ENCODE measurements at places on chromosomes 13 and 19.

DNA sequence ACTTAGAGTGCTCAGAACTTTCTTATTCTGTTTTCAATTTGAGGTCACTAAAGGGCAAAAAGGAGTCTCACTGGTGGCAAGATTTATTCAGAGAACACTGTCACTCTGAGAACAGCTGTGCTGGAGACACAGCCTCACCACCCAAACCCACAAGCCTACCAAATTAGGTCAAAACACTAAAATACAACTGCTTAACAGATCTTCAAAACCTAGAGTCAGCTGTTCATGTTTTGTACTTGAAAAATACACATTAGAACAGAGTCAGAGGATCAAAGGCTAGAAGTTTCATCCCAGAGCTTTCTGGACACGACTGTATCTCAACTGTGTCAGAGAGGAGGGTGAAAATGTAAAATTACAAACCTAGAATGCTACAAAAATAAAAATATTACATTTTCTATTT is 89.3 kb downstream of the MIPEP start:
- peak; percentile 10 for DNase-seq

DNA sequence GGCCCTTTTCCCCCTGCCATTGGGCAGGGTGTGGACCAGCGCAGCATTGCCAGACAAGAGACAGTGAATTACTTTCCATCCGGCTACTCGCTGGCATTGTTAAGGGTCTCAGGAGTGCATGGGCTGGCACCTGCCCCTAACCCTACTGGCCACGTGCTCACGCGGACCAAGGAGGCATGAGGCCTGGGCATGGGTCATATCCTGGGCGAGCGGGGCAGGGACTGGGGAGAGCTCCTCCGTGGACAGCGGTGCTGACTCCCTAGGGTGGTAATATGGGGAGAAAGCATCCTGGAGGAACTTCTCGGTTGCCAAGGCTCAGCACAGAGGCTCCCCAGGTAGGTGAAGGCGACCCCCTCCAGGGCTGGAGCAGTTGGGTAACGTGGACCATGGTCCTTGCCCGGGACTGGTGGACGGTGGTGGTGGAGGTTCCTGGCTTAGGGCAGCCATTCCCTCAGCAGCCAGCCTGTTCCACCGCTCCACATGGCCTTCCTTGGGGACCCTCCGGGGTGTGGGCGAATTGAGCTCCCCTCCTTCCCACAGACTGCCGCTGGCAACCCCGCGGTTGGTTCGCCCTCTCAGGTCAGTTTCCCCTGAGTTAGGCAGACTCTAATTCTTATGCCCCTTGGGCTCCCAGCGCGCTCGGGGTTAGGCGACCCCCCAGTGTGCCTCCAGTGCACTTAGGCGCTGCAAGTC is 465.1 kb downstream of the SLITRK5 start:
- DNase-seq: no peak

DNA sequence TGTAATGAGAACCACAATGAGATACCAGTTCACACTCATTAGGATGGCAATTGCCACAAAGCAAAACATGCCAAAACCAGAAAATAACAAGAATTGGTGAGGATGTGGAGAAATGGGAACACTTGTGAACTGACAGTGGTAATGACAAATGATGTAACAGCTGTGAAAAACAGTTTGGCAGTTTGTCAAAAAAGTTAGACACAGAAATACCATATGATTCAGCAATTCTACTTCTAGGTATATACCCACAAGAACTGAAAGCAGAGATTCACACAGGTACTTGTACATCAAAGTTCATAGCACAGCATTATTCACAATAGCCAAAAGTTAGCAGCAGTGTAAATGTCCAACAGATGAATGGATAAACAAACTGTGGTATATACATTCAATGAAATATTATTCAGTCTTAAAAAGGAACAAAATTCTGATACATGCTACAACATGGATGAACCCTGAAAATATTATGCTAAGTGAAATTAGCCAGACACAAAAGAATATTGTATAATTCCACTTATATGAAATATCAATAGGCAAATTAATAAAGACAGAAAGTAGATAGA is 96.5 kb downstream of the UGGT2 start:
- no peak for DNase-seq

DNA sequence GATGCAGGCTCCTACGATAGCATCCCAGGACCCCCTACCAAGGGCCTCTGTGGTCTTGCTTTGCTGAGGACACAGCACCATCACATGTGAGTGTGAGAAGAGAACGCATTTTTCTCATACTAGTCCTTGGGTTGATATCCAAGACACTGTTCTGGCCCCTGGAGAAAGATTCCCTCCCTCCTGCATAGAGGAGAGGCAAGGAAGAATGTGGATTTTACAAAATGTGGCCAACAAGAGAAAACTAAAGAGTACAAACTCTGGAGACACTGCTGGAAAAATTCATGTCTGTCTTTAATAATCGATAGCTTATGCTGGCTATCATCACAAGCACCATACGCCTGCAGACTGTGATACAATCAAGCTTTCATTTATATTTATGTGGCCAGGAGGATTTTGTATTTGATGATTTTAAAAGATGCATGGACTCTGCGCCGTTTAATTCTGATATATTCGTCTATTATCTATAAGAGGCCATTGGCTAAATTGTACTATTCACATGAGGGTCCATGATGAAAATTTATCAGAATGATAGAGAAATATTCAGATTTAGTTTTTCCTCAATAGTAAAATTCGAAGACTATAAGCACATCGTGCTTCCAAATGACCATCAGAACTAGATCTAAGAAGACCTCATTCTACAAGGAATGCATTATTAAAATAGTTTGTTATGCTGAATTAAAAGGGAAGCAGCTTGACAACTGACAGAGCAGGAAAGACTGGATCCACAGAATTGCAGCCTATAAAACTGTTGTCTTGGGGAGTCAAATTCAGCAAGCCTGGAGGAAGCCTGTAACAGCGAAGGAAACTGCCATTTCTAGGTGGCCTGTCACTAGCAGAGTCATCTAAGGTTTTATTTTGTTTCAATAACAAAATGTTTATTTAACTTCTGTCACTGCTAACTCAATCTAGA is 578.7 kb downstream of the DIAPH3 start:
- no peak for DNase-seq

GRCh38 chr19:3670796-3671679 is 29.2 kb downstream of the PIP5K1C start:
- peak; percentile 38 for DNase-seq

GRCh38 chr19:14487370-14488125 is 8.4 kb downstream of the GIPC1 start:
- DNase-seq: no peak

DNA sequence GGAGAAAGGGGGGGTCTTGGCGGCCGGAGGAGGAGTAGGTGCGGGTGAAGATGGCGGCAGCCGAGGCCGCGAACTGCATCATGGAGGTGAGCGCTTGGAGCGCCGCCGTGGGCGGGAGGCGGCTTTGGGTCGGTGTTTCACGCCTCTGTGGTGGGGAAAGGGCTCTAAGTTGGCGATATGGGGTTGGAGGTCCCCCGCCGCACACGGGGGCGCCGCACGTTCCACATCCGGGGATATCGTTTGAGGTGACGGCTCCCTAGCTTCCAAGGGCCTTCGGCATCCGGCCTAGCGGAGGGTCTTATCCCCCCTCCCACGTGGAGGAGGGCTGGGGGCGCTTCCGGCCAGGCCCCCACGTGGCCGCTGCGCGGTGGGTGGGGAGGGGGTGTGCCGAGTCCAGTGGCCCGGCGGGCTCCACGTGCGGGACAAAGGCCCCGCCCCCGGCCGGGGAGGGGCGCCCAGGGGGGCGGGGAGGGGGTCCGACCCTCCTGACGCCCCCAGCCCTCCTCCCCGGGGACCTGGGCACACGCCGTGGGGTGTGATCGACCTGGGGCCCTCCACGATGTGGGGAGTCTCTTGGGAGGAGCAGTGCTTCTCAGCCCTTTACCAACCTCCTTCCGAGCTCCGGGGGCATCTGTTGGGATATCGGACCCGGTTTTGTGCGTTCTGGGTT is at the start of gene PRMT1:
PRMT1 (plus strand) TSS at position 41 of the 670 bp plus-strand sequence; CDS start at position 51, 10 bp downstream.
- peak; percentile 53 for DNase-seq

GRCh38 chr19:3274942-3275582 is 50.6 kb downstream of the CELF5 start:
- DNase-seq: peak; percentile 38

GRCh38 chr19:38978326-38978689 is 2.8 kb upstream of the FBXO17 start:
- DNase-seq: no peak

DNA sequence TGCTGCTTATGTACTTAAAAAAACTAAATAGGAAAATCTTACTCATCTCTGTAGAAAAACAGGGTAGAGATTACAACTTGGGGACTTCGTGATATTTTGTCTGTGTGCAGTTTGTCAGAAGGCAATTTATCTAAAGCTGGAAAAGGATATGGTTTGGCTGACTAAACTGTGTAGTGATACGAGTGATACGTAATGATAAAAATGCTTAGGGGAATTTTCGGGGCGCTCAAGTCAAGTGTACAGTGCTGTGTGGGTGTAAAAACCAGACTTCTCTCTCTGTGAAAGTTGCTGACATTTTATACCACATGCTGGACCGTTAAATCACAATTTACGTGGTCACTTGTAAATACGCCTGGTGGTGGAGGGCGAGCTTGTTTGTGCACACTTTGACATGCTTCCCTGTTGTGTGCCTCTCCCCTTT is 221.7 kb downstream of the KCNRG start:
- peak; percentile 77 for DNase-seq

GRCh38 chr19:41111296-41111695 is 2.9 kb upstream of the CYP2F1 start:
- no peak for DNase-seq

DNA sequence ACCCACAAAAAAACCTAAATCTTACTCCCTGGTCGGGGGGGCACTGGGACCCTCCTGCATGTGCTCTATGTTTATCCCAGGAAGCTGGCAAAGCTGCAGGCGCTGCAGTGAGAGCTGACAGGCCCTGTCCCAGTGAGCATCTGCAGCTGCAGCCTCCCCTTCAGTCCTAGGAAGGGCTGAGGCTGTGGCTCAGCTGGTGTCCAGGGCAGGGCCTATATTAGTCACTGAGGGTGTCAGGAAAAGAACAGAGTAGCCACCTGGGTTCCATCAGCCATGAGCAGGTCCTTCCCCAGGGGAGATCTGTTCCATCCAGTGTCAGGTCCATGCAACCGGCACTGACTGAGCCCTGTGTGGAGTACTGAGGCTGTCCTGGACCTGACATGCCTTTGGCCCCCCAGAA is 120.5 kb downstream of the TNFRSF19 start:
- no peak for DNase-seq

GRCh38 chr19:51224163-51224641 is 678 bp upstream of the CD33 start:
- DNase-seq: no peak

DNA sequence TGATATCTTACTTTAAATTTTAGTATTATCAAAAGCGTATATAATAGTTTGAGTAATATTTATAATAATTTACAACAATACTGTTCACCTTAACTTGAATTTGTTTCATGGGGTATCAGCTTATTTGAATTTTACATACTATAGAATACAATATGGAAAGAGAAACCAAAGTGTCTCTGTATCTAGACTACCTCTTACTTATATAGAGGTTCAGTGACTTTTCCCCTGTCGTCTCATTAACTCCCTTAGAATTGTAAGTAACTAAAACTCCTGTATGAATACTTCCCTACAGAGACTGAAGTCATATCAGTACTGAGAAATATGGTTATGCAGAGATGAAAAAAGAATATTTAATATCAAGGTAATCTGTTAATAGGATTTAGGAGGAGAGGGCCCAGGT is 26.8 kb downstream of the COG6 start:
- DNase-seq: no peak

GRCh38 chr13:94520001-94520400 is 40.5 kb upstream of the DCT start:
- no peak for DNase-seq

DNA sequence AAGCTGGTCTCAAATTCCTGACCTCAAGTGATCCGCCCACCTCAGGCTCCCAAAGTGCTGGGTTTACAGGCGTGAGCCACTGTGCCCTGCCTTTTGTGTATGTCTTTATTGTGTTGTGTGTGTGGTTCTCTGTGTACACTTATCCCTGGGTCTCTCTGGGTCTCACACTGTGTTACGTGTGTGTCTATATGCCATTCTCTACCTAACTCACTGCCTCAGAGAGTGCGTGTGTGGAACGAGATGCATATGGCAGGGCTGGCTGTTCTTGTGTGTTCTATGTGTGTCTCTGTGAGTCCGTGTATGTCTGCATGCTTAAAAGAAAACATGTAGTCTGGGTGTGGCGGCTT is 10.5 kb downstream of the FOXA3 start:
- DNase-seq: no peak

DNA sequence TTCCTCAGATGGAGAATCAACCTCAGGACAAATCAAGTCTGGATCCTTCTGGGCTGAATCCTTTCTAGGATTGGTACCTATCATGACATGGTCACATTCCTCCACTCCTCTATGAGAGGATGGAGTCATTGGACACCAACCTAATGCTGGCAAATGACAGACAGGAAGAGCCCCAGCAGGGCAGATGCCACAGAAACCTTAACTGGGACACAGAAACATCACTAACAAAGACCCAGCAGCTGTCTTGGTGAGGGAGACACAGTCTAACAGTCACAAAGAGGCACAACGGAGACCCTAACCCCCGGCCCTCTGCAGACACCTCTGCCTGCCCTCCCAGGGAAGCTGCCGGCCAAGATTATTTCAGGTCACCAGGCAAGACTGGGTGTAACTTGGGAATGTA is 2.1 kb downstream of the ANKRD27 start:
- no peak for DNase-seq

- DNase-seq: no peak
These were observed 12.7 kb downstream of the STK24 start for GRCh38 chr13:98564204-98564603.

- no peak for DNase-seq
These were observed 91.9 kb downstream of the ZNF431 start for GRCh38 chr19:21233691-21234090.

DNA sequence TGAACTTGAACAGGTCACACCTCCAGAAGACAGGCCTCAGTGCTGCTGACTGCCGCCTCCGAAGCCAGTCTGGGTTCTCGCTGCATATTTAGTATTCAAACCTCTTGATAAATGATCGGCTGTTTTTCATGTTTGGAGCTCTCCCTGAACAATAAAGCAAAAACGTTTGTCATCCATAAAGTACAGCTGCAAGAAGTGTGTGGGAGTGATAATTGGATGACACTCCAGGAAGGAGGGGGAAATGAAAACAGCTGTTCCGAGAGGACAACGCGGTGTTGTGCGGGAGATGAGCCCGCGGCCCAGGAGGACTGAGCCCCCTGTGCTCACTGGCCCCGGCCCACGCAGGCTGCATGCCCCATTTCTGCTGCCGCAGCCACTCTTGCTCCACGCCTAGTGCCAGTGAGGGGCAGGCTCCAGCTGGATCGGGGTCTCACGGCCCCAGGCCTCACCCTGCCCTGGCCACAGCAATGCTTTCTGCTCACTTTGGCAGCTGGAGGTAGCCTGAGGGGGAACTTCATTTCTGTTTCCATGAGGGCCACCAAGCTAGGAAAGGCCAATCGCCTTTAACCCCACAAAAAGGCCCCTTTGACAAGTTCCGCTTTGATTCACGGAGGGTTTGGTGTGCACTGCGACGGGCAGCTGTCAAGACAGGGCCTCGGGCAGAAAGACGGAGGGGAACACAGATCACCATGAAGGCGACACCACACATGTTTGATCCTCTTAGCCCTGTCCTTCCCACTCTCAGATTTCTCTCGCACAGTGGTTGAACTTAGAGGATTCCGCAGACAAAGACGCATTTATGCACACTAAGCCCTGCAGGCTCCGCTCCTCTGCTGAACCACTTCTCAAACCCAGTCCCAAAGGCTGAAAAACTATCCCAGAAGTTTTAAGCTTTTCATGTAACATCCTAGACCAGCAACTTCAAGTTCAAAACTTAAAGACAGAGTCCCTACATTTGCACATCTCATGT is 537.6 kb downstream of the EFNB2 start:
- DNase-seq: no peak

- peak; percentile 13 for DNase-seq
These were observed 14.8 kb upstream of the MTUS2 start for GRCh38 chr13:28805193-28805819.
